Aorta (tissue), 5 donors: ENCODE measurements at places on chromosomes 12 and 14.

DNA sequence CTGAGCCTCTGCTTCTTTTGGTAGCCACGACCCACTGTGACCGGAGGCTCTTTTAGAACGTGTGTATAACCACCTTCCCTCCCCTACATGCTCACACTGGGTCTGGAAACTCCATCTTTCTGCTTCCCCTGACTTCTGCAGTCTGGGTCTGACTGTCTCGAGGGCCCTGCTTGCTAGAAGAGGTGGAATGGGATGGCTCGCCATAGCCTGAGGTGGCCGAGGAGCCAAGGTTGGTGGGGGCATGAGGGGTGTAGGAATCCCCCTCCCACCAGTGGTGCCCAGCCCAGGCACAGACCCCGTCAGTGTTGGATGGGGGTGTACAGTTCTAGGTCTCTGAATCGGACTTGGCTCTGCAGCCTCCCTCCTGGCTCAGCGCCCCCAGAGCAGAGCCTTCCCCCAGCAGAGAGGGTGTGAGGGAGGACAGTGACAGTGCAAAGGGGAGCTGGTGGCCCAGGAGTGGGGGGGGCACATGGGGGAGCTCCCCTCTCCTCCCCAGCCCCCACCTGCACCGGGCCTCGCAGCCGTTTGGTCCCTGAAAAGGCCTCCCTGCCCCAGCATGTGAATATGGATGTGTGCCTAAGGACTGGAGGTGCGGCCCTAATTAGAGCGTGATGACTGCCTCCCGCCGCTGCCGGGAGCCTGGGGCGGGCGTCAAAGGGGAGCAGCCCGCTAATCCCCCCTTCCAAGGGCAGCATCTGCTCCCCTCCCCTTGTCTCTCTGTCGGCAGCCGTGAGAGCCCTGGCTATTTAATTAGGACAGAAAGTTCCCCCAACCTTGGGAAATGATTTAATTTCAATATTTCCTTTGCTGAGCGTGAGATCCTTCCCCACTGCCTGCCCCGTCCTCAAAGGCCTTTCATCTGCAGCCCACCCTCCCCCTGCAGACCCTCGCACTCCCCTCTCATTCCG is 196.2 kb upstream of the C14orf180 start:
- peak; percentile 40 for DNase-seq

DNA sequence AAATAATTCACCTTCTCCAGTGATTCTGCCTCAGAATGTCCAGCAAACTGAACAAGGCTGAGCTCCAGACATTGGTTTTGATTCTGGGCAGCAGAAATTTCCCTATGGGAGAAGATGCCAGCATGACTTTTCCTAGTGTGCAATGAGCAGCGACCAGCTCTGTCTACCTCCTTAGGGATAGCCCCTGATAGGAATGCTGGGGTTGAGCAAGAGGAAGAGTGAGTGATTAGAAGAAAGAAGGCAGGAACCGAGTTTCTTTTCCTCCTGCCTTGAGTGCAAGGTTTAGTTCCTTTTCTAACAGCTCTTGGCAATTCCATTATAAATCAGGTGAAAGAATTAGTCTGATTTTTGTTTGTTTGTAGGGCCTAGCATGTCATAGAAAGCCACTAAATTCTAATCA is 379.0 kb downstream of the DAD1 start:
- DNase-seq: no peak

GRCh38 chr12:76024942-76025600 is 6.5 kb downstream of the PHLDA1 start:
- DNase-seq: no peak

DNA sequence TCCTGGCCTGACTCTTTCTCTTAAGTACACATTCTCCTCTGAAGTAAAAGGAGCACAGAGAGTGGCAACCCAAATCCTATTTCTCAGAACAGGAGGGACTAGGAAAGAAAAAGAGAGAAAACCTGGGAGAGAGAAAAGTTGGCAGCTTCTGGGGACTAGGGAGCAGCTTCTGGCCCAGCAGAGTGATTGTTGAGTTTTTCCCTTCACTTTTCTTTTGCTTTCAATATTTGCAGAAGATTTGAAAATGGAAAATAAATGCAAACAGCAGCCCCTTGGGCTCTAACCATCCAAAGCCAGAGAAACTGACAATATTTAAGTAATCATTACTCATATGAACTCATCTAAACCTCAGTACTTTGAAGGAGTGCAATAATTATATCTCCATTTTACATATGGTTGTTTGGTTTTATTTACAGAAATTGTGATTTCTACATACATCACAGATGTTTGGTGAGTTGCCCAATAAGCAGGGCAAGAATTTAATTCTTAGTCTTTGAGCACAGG is 28.8 kb upstream of the IGF1 start:
- no peak for DNase-seq

- no peak for DNase-seq
Observed at GRCh38 chr14:30054201-30054600, 126.6 kb upstream of the PRKD1 start.

GRCh38 chr12:69431591-69432222 is 38.5 kb upstream of the FRS2 start:
- DNase-seq: no peak
